GM13976 (cell line): ENCODE measurements at places on chromosomes 5 and 9.
A peak's percentile ranks its signal among the peaks of the same experiment; 100 is the strongest.

DNA sequence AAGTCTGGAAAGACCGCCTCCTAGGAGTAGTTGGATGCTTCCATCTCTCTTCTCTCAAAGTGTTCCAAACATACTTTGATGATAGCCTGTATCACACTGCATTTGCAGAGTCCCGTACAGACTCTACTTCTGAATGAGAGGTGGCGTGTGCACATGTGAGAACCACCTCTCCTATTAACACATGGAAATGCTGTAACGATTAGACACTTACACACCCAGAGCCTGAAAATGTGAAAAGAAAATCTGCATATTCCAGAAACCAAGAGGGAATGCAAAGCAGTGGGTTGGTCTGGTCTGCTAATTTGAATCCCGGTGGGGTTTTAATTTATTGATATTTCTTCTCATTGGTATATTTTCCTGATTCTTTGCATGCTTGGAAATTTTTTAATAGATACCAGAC lies 10.5 kb downstream of the UGCG start:
- no peak for DNase-seq

DNA sequence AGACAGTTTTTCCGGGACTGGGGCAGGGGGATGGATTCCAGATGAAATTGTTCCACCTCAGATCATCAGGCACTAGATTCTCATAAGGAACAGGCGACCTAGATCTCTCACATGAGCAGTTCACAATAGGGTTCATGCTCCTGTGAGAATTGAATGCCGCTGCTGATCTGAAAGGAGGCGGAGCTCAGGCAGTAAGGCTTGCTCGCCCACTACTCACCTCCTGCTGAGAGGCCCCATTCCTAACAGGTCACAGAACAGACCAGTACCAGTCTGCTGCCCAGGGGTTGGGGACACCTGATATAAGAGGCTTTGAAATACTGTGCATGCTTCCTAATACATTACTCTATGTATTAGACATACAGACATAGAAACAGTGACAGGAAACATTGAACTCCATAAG lies 41.1 kb downstream of the PTPRD start:
- DNase-seq: no peak

- DNase-seq: no peak
These were observed 48.5 kb upstream of the NAA35 start for GRCh38 chr9:85892401-85892800.

- DNase-seq: peak; percentile 32
These were observed 2.1 kb downstream of the CACNA1B start for GRCh38 chr9:137879566-137880150.

DNA sequence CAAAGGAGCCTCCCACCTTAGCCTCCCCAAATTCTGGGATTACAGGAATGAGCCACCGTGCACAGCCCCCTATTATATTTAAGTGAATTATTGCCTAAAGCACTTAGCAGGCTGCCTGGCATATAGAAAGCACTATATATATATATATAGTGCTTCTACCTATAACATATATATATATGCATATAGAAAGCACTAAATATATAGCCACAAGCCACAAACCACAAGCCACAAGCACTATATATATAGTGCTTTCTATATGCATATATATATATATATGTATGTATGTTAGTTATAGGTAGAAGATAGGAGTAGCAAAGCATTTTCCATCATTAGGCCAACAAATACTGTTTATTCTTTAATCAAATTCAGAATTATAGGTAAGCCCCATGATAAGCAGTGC lies 185.8 kb downstream of the CWC27 start:
- DNase-seq: no peak

DNA sequence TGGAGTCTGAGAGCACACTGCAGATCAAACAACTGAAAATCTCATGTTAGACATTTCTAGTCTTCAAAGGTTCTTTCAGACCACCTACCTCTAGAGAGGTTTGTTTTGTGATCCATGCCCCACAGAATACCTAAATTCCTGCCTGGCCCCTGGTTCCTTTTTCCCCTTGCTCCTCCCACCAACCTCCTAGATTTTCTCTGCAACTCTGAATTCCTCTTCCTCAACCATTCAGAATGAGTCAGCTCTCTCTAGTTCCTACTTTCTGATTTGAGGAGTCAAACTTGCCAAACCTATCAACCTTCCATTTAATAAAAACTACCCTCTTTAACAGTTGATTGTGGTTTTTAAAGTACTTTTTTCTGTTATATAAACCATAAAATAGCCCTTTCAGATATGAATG lies 83.2 kb upstream of the ZNF462 start:
- no peak for DNase-seq

DNA sequence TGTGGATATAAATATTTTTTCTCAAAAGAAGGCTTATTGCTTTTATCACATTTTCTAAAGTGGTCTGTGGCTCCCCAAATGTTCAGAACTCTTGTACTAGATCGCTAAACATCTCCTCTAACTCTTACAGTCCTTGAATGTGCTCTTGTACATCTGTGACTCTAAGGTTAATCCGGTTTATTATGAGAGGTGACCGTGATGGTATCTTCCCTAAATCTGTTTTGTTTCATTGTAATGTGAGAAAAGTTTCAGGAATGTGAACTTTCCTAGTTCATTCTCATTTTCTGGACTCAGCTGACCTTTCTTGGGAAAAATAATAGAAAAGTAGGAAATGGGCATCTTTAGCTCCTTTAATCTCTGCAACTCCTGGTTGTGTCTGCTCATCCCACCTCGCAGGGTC lies 94.5 kb upstream of the CD180 start:
- no peak for DNase-seq

- no peak for DNase-seq
These were observed 59.2 kb upstream of the FER start for GRCh38 chr5:108688485-108688884.

GRCh38 chr5:176784218-176785165 lies 25.9 kb upstream of the UNC5A start:
- DNase-seq: no peak

DNA sequence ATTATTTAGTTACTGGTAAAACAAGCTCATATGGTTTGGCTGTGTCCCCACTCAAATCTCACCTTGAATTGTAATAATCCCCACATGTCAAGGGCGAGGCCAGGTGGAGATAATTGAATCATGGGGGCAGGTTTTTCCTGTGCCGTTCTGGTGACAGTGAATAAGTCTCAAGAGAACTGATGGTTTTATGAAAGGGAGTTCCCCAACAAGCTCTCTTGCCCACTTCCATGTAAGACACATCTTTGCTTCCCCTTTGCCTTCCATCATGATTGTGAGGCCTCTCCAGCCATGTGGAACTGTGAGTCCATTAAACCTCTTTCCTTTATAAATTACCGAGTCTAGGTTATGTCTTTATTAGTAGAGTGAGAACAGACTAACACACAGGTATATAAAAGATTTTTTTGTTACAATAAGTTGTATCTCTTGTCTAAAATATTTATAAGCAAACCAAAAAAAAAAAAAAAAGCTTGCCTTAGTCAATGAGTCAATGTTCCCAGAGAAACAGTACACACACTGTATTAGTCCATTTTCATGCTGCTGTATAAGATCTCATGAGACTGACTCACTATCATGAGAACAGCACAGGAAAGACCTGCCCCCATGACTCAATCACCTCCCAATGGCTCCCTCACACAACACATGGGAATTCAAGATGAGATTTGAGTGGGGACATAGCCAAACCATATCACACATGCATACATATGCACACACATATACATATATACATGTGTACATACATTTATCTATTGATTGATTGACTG lies 138.3 kb downstream of the BASP1 start:
- no peak for DNase-seq

- DNase-seq: no peak
These were observed 28.3 kb upstream of the GOLPH3 start for GRCh38 chr5:32202394-32202793.

DNA sequence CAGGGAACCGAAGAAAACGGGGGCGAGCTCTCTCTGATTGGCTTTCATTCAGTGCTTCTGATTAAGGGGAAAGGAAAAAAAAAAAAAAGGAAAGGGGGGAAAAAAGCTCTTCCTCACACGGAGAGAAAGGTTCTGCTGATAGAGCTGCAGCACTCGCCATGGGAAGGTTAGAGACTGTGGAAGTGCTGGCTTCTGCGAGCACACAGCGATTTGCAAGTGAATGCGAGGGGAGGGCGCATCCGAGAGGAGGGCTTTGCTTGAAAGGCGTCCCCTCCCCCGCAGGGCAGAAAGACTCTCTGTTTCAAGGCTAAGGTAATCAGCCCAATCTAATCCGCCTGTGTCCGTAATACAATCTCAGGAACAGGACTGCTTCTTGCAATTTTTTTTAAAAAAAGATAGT lies at the start of gene CDH10:
Gene CDH10 (minus strand): TSS at position 218 of the 400 bp plus-strand sequence. CDS start 51,488 bp downstream, outside the sequence.
- DNase-seq: no peak

GRCh38 chr9:136623842-136624183 lies 38.9 kb upstream of the EGFL7 start:
- DNase-seq: no peak

DNA sequence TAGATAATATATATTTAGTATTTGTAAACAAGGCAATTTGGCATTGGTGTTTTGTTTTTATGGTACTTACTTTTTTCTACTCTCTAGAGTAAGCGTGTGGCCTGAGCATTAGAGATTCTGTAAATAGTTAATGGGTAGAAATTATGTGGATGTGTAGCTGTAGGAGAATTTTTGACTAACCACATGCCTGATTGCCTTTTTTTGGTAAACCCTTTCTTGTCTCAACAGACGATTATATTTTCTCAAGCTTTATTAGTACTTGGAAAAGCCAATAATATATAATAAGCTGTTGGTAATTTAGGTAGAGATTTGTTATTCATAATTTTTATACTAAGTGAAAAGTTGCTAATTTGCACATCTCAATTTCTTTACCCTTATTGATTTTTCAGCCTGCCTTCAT lies 76.8 kb downstream of the FCHO2 start:
- DNase-seq: no peak

GRCh38 chr5:115461093-115461492 lies 83.5 kb downstream of the FEM1C start:
- DNase-seq: no peak

DNA sequence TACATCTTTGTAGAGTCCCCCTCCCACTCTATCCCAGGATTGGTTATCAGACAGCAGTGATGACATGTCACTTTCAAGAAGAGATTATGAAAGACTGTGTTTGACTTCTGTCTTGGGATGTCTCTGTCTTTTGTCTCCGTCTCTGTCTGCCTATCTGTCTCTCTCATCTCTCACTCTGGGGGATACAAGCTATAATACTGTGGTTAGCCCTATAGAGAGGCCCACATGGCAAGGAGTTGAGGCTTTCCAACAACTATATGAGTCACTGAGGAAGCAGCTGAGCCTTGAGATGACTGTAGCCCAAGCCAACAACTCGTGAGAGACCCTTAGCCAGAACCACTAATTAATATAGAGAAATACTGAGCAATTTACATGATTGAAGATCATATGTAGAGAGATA lies 284.8 kb downstream of the PDE4D start:
- no peak for DNase-seq

DNA sequence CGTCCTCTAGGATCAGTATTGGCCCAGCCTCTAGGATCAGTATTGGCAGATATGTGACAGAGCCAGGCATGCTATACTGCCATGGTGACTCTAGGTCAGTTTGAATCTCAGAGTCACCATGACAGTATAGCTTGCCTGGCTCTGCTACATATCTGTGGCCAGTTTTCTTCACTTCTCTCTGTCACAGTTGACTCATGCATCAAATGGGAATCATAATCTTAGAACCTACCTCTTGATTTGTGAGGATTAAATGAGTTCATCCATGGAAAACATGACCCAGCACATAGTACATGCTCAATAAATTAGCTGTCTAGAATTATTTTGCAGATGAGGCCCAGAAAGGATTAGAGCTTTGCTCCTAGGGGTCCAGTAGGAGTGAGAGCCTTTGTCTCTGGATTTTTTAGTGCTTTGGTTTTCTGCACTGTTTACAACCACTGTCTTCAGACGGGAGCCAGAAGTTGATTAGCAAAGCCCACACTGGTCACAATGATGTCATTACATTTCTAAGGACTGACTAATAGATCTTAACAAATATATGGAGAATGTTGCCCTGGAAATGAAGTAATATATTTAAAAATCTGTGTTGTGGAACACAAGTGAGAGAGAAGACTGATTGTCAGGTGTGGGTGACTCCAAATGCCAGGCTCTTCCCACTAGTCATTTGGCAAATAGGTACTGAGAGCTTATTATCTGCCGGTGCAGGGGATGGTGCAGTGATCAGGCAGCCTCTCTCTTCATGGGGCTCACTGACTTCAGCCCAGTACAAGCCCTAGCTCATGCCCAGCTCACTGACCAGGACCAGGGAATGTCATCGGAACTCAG lies 76.0 kb downstream of the COL15A1 start:
- DNase-seq: no peak

DNA sequence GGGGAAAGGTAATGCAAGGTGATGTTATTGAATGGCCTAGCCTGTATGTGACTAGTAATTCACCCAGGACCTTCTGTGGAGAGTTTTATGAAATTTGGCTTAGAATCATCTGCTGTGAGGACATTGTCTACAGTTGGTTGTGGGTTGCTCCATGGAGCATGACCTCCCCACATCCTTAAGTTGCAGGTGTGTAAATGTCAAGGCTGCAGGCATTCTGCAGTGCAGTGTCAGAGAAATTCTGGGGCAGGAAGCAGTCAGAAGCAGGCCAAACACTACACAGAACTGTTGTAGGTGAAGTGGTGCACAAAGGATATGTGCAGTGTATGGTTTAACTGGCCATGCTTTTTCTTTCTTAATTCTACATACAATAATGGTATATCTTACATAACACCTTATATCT lies 588.3 kb downstream of the EBF1 start:
- DNase-seq: peak; percentile 28

- DNase-seq: no peak
These were observed 8.7 kb upstream of the SPOUT1 start for GRCh38 chr9:128838338-128838737.

DNA sequence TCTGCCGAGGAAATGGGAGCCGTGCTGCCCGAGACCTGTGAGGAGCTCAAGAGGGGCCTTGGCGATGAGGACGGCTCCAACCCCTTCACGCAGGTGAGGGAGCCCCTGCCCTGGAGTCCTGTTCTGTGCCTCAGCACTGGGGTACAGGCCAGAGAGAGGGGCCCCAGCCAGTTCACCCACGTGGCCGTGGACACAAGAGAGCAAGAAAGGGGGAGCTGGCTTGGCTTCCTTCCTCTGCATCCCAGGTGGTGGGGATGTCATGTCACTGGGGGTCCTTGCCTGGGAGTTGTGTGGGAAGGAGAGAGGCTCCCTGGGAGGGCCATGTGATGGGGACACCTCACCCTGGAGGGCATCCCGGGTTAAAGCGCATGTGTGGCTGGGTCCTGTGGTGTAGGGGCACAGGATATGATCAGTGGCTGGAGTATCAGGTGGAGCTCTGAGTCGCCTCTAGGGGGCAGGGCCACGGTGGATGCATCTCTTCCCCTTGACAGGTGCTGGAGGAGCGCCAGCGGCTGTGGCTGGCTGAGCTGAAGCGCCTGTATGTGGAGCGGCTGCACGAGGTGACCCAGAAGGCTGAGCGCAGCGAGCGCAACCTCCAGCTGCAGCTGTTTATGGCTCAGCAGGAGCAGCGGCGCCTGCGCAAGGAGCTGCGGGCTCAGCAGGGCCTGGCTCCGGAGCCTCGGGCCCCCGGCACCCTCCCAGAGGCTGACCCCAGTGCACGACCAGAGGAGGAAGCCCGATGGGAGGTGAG lies 7.5 kb downstream of the N4BP3 start:
- peak; percentile 91 for DNase-seq
